ENCODE measurements at places on chromosomes 16 and 17.

- DNase-seq: no peak
Observed at GRCh38 chr16:11089504-11090124, 145.2 kb downstream of the CLEC16A start.

DNA sequence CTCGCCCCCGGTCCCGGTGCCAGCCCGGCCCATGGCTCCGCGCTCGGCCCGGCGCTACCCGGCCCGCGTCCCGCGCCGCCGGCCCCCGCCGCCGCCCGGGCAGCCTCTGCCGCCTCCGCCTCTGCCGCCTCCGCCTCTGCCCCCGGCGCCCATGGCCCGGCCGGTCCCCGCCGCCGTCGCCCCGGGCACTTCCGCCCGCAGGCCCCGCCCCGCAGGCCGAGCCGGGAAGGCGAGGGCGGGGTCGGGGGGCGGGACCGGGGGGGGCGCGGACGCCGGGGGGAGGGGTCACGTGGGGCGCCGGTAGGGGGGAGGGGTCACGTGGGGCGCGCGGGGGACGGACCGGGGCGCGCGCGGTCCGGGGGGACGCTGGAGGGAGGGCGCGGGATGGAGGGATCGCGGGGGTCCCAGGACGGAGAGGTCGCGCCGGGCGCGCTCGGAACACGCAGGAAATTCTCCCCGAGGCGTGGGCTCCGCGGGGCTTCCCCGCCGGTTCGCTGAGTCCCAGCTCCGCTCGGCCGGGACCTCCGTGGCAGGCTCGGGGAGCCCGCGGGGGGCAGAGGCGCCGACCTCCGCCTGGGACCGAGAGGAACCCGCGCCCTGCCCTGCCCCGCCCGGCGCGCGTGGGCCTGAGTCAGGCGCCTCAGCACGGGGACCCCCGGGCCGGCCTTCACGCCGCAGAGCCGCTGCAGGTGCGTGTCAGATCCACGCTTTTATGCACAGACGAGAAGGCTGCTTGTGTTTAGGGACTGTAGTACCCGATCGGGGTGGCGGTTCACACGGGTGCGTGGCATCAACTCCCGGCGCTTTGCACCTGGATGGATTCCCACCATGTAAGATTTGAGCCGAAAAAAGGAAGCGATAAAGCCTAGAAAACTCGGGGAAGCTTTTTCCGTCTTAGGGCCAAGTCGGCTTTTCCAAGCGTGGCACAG, at the start of gene PGAP6:
Gene PGAP6 (minus strand): TSS at position 190 of the 929 bp plus-strand sequence. CDS start 157 bp downstream, at position 33.
- DNase-seq: peak; percentile 80

DNA sequence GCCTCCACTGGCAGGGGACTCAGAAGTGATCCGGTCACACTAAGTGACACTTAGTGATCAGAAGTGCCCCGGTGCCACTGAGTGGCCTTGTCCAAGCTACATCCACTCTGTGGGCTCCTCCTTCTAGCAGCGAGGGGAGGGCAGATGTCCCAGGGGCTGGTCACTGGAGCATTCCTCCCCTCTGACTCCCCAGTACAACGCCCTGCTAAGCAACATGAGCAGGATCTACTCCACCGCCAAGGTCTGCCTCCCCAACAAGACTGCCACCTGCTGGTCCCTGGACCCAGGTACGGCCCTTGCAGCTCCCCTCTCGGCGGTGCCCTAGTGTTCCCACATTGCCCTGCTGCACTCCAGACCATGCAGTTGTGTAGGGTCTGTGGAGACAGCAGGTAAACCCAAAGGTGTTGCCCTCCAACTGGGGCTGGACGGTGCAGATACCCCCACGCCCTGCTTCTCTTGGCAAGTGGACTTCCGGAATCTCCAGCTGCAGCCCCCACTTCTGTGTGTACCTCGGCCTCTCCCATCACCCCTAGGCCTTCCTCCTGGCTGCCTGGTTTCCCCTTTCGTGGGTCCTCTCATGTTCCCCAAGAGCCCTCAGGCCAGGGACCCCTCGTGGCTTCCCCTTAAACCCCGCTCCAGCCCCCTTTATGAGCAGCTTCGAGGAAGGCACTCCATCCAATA, 2.1 kb downstream of the ACE start:
- DNase-seq: peak; percentile 83

DNA sequence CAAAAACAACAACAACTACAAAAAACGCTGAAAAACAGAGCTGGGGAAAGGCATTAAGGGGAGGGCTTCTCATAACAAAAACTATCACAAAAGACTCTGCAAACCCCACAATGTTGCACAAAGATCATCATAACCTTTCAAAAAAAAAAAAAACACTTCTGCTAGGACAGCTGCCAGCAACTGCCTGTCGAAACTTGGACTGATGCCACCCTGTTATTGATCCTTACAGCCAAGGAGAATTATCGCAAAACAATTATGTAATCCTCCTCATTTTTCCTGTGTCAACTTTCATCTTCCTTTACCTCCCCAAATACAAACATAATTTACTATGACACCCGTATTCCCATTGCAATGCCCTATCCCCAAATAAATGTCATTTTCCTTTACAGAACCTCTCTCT, 9.3 kb downstream of the CCDC40 start:
- no peak for DNase-seq

DNA sequence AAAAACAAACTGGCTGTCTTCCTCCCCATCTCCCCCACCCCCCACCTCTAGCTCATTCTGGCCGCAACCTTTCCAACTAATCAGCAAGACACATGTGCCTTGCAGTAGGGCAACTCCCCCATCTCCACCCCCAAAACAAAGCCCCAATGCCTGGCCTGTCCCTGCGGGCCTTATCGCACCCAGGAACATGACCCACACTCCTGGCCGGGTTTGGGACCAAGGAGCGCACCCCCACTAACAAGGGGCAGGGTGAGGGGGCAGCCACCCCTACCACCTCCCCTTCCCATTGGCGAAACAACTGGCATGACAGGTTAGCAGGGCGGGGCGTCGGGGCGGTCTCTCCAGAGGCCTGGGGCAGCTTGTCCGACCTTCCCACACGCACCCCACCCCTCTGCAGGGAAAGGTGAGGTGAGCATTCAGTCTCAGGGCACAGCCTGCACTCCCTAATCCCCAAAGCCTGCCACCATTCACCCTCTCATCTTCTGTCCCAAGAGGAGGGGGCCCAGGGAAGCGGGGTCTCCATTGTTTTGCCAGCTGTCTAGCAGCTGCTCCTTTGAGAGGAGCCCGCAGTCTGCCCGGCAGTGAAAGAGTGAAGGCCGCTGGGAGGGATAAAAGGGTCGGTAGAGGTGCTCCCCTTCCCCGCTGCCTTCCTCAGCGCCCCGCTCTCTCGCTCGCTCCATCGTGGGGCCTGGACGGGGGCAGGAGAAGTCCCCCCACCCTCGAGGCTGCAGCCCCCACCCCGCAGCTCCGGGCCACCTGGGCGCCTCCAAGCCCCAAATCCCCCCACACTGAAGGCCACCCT, 765 bp downstream of the MYO18A start:
- DNase-seq: no peak

Measured in CD4-positive, alpha-beta T cell treated with Interleukin-6 for 4 hours (primary cell).